ENCODE measurements at places on chromosomes 6 and 20.

- peak; percentile 22 for DNase-seq
Measured at GRCh38 chr20:51985013-51985415, 182.7 kb upstream of the SALL4 start.

DNA sequence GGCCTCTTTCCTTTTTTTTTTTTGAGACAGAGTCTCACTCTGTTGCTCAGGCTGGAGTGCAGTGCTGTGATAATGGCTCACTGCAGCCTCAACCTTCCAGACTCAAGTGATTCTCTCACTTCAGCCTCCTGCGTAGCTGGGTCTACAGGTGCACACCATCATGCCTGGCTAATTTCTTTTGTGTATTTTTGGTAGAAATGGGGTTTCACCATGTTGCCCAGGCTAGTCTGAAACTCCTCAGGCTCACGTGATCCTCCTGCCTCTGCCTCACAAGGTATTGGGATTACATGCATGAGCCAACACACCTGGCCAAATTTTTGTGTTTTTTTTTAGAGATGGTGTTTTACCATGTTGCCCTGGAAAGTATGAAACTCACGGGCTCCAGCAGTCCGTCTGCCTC lies 29.3 kb downstream of the SRC start:
- no peak for DNase-seq

- no peak for DNase-seq
Measured at GRCh38 chr6:46215213-46215612, 44.4 kb upstream of the ENPP5 start.

- no peak for DNase-seq
Measured at GRCh38 chr6:132888701-132889100, 74.3 kb downstream of the RPS12 start.

DNA sequence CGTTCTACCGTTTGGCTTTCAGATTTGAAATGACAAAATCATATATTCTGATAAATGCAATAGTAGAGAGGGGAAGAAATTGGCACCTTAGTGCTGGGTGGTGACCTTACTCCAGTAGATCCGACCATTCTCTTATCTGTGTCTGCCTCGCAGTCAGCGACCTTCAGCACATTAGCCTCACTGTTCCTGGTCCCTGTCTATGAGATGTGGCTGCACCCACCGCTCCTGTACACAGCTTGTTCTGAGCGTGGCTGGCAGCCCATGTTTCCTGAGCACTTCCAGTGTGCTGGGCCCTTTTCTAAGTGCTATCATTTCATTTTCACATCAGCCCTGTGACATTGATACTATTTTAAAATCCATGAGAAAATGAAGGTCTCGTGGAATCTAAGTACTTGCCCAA lies 138.1 kb downstream of the TMEM242 start:
- no peak for DNase-seq

GRCh38 chr6:43762966-43763695 lies 6.9 kb upstream of the VEGFA start:
- no peak for DNase-seq
